Activated CD4-positive, CD25-positive, alpha-beta regulatory T cell (primary cell): ENCODE measurements at places on chromosomes 3 and 15.

- DNase-seq, result no peak
Measured at GRCh38 chr15:29294732-29295325, 25.2 kb upstream of the NSMCE3 start.

GRCh38 chr3:42115215-42115614, 24.1 kb downstream of the TRAK1 start:
- no peak for DNase-seq

- no peak for DNase-seq
Measured at GRCh38 chr3:160473221-160473620, 23.6 kb upstream of the TRIM59 start.

GRCh38 chr3:60775985-60776384, 475.3 kb downstream of the FHIT start:
- DNase-seq, result no peak

GRCh38 chr3:160084998-160085397, 96.4 kb downstream of the IL12A start:
- no peak for DNase-seq

GRCh38 chr15:75367913-75368688, at the start of gene MAN2C1:
Gene MAN2C1, minus strand, starts transcription at chr15:75368607. Its CDS starts 24 bp downstream, at chr15:75368583.
- DNase-seq, result peak; percentile 86
